ENCODE measurements at places on chromosomes 3 and 15.

GRCh38 chr15:88225461-88225860, 31.1 kb downstream of the NTRK3 start:
- DNase-seq, result no peak

DNA sequence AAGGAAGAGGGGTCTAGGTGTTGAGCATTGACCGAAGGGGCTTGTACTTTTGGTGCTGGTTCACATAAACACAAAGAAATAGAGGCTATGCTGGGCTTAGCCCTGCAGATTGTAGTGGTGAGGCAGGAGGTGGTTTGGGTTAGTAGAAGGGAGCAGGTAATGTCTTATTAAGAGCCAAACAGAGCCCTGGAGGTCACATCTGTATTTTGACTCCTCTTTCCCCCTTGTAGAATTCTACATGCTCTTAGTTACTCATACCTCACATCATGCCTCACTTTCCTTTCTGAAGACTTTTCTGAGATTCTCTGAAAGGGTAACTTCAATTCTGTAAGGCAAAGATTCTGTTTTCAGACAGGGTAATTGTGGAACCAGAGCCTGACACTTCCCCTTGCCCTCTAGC, 16.1 kb upstream of the ZNF80 start:
- no peak for DNase-seq

DNA sequence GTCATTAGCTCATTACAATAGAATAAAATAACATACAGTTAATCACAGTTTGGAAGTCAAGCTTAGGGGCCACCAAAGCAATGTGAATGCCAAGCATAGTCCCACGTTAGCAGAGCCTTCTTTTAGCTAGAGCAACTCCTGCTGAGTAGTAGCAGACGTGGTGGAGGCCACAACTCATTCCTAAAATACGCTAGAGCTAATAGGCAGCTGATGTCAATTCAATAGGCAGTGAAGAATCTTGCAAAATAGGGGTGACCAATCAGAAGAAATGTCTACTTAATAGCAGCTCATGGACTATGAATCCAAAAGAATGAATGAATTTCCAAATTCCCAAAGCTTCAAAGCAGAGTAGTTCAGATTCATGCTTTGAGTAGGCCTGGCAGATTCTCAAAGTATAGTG, 292.9 kb upstream of the RORA start:
- DNase-seq, result no peak

DNA sequence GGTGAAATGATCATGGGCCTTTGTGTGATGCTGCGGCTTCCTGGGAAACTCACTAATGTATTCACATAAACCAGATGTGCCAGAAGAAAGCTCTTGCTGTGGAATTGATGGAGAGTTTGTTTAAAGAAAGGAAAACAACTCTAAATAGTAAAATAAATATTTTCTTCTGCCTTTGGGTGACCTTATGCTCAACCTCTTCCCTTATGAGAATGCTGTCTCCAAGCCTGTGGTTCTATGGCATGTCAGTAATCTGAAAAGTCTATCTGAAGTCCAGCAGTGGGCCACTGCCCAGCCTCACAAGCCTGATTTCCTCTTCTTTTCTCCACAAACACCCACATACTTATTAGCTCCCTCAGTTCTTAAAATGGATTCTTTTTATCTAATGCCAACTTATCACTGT, 49.9 kb upstream of the PHLDB2 start:
- peak; percentile 75 for DNase-seq
